ENCODE measurements at places on chromosomes 3 and 15.

- DNase-seq: no peak
These were observed 380.4 kb upstream of the PROK2 start for GRCh38 chr3:72165317-72165716.

- DNase-seq: peak; percentile 5
These were observed 79.2 kb downstream of the SEMA5B start for GRCh38 chr3:122948408-122948807.

DNA sequence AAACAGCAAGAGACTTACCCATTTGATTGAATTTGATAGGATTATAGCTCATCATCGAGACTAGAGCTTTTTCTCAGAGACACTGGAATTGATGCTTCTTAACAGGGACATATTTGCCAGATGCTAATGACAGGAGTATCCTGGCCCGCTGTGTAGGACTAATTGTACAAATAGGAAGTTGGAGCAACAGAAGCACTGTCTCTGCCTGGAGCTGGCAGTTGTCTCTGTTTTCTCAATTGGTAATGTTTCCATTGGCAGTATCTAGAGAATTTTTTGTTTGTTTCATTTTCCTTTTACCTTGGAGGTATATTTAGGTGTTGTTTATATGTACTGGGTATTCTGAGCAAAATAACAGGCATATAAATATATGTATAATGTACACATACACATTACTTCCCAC lies 8.9 kb upstream of the PCOLCE2 start:
- DNase-seq: no peak

GRCh38 chr3:184173374-184173722 lies 1.3 kb upstream of the AP2M1 start:
- no peak for DNase-seq

GRCh38 chr3:141386611-141387111 lies 18.4 kb downstream of the ZBTB38 start:
- no peak for DNase-seq

DNA sequence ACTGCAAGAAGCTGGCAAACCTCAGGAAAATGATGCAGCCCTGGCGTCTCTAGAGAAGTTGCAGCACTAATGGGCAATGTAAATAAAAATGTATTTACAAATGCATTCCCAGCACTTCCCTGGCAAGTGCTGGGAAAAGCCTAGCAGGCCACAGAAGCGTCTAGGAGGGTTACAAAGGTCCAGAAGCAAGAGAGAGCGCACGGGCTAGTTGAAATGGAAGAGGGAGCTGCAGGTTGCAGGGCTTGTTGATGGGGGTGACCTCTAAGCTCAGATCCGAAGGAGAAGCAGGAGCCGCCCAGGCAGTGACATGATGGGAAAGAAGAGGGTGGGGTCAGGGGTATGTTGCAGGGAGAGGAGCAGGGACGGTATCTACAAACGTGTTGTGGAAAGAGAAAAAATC lies 2.7 kb upstream of the KNL1 start:
- DNase-seq: no peak

GRCh38 chr3:94345101-94345500 lies 282.2 kb downstream of the NSUN3 start:
- DNase-seq: no peak

DNA sequence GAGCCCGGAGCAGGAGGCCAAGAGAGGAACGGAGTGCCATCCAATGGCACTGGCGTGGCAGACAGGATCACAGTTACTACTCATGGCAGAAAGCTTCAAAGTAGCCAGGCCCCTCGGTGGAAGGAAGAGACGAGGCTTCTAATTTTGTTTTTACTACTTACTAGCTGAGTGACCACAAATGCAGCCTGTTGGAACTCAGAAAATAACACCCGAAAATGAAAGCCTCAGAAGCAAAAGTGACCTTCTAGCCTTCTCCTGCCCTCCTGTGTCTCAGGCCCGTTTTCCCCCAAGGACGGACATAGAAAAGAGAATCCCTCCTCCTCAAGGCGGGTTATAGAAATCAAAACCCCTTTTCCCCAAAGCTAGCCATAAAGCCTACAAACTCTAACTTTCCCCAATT lies 9.9 kb upstream of the STRA6 start:
- no peak for DNase-seq

- no peak for DNase-seq
These were observed 518 bp downstream of the COLQ start for GRCh38 chr3:15520804-15521572.

- DNase-seq: no peak
These were observed 84.8 kb downstream of the PPCDC start for GRCh38 chr15:75107908-75108838.

GRCh38 chr3:10583798-10584708 lies 78.7 kb upstream of the ATP2B2 start:
- DNase-seq: no peak

DNA sequence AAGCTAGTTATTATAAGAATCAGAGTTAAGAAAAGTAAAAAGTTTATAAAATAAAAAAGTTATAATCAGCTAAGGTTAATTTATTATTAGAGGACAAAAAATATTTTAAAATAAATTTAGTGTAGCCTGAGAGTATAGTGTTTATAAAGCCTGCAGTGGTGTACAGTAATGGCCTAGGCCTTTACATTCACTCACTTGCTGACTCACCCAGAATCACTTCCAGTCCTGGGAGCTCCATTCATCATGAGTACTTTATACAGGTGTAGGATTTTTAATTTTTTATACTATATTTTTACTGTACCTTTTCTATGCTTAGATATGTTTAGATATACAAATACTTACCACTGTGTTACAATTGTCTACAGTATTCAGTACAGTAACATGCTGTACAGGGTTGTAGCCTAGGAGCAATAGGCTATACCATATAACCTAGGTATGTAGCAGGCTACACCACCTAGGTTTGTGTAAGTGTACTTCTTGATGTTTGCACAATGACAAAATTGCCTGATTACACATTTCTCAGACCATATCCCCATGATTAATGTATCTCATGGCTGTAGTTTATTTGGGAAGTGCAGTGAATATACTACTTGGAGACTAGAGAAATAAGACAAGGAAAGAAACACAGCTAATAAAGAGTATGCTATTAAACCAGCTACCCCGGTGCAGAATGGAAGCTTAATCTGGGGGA lies 101.9 kb upstream of the GALNT15 start:
- DNase-seq: no peak

- DNase-seq: peak; percentile 3
These were observed 1.9 kb downstream of the MEX3B start for GRCh38 chr15:82043796-82044372.

DNA sequence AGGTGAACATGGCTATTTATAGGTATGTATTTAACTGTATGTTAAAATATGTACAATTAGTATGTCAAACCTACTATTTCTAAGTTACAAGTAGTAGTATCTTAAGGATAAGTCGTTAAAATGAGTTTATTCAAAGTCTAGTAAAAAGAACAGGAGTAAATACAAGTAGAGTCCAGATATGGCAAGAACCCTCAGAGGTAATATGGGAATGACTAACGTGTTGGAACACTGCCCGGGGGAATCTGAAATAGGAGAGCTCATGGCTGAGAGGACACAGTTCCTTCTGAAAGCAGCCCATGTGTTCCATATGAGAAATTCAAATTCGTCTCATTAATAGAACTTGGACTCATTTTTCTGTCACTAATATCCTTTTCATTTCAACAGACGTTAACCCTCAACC lies 158.8 kb downstream of the CLSTN2 start:
- no peak for DNase-seq

DNA sequence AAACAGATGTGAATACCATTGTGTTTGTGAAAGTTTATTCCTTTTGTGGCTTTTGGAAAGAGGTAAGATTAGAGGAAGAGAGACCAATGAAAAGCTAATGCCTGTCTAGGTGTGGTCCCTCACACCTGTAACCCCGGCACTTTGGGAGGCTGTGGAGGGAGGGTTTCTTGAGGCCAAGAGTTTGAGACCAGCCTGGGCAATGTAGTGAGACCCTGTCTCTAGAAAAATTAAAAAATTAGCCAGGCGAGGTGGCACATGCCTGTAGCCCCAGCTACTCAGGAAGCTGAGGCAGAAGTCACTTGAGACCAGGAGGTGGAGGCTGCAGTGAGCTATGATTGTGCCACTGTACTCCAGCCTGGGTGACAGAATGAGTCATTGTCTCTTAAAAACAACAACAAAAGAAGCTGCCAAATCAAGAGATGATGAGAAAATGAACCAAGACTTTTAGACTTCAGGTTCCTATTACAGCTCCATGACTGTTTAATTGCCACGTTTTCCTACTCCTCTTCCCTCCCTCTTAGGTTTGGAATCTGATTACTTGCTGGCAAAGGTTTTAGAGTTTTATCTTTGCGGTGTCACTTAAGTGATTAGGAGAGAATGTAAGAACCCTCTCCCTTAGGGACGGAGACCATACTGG lies 68.7 kb downstream of the CGNL1 start:
- no peak for DNase-seq

DNA sequence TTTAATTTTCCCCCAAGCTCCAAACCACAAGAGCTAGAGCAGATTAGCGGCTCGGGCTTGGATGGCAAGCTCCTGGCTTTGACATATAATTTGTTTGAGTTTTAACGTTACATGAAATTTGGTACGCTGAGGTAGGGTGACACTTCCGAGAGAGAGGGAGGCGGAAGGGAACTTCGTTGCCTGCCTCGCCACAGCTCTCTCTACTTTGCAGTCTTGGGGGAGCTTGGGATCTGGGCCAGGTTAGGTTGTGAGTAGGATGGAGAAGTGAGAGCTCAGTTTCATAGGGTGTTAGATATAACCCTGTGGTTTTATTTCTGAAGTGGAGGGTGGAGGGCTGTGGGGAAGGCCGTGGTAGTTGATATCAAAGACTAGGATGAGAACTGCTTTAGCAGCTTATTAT lies 39.7 kb downstream of the LRTM1 start:
- no peak for DNase-seq

DNA sequence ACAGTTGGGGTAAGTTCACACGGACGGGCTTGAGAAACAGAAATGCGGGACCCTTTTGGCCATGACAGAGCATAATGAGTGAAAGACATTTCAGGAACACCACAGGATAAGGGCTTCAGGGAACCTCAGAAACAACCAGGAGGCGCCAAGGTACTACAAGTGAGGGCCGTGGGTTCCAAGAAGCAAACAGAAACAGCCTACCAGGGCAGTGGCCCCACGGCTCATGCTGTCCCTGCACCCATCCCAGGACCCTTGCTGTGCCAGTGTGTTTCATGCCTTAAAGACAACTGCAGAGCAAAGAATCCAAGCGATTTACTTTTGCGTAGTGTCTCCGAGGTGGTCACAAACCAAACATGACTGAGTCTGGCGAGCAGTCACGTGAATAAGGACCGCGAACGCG lies 54.0 kb downstream of the RUBCN start:
- DNase-seq: no peak

GRCh38 chr3:160796089-160796812 lies 40.2 kb downstream of the PPM1L start:
- no peak for DNase-seq

DNA sequence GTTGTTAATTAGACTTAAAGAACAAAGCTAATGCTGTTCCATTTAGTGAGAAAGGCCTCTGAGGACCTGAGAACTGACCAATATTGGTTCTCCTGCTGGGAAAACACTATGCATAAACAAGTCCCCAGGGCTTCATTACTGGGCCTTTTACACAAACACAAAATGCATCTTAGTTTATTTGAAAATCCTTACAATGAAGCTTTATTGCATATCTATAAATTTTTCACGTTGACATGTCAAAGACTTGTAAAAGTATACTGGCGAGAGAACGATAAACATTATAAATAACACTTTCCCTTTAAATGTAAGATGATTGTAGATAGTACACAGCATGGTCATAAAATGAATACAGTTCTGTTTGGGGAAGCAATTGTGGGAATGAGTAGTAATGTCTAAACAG lies 151.7 kb downstream of the ROBO2 start:
- no peak for DNase-seq

- DNase-seq: no peak
These were observed 2.0 kb upstream of the SMARCC1 start for GRCh38 chr3:47783673-47784072.

- no peak for DNase-seq
These were observed 297.9 kb downstream of the FHIT start for GRCh38 chr3:60953351-60953750.

GRCh38 chr3:191329654-191330529 lies at the start of gene UTS2B:
UTS2B (minus strand) TSS chr3:191330526; CDS start chr3:191282189, 48,337 bp downstream.
- DNase-seq: no peak

GRCh38 chr3:115885621-115886020 lies 262.3 kb downstream of the GAP43 start:
- DNase-seq: no peak

DNA sequence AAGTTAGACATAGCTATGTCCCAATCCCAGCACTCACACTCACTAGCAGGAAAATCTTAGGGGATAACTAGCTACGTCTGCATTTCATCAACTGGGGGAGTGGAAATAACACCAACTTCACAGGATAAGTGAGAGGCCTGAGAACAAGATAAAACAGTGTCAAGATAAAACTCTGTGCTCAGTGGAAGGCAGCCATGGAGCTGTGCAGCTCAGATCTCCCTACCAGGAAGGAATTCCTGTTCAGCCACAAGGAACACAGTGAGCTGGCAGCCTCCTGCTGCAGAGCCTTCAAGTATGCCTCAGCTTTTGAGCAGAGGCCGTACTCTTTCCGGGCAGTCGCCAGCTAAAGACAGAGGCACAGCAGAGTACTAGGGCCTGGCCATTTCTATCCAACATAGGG lies 115.8 kb upstream of the TOPAZ1 start:
- DNase-seq: no peak

DNA sequence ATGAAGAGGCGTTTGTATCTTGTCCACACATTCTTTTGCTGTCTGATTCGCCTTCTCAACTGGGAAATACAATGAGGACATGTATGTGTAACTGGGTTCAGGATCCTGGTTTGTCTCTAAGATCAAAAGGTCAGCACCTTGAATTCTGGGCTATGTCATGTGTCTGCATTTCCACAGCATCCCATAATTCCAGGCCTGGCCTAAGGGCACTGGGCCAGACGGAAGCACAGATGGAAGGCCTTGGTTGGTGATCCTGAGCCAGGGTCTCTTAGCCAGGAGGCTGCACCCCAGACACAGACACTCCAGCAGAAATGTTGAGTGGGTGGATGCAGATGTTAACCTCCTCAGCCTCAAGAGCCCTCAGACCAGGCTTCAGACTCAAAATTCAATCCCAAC lies 23.7 kb upstream of the HERC1 start:
- no peak for DNase-seq

DNA sequence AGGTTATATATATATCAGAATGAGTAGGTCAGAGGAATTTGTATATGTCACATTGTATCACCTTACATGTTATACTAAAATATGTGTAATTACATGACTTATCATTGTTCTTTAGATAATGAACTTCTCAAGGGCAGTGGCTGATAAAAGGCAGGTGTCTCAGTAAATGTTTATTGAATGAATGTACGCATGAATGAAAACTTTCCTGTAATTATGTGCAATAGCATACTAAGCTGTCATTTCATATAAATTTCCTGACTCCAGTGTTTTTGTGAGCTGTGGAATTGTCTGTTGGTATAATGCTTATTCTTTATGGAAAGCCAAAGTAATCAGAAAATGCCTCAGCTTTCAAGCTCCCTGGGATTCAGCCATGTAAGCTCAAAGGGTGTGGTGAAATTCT lies 4.2 kb downstream of the TBC1D23 start:
- DNase-seq: no peak

GRCh38 chr3:14286887-14287500 lies 108.4 kb downstream of the LSM3 start:
- DNase-seq: no peak
